C1 segment of cervical spinal cord (tissue), 14 donors: ENCODE measurements at places on chromosomes 12 and 14.

- DNase-seq = no peak
Measured at GRCh38 chr12:96850676-96851075, 56.4 kb upstream of the NEDD1 start.

DNA sequence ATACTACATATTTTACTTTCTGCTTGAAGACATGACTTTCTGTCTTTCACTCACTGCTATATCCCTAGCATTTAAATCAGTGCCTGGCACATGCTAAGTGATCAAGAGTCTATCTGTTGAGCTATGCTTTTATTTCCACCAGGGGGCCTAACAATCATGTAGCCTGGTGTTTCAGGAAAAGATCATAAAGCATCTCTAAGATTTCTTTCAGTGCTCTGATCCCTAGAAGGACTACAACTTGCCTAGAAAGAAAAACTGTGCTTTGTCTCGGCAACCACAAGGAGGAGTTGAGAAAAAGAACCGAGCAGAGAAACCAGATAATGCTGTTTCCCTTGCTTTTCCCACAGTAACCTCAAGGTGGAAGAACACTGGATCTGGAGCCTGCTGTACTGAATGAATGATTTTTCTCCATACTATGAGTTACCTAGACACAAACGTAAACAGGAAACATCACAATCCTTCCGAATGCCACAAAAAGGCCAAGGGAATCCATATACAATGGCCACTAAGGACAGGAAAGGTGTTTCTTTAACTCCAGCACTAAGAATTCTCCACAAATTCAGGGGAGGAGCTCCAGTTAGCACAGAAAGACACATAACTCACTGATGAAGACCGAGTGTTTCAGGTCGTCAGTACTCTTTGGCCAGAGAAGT lies 1.2 kb downstream of the CRY1 start:
- DNase-seq = no peak

- DNase-seq = no peak
Measured at GRCh38 chr12:131539381-131539780, 171.5 kb upstream of the SFSWAP start.

DNA sequence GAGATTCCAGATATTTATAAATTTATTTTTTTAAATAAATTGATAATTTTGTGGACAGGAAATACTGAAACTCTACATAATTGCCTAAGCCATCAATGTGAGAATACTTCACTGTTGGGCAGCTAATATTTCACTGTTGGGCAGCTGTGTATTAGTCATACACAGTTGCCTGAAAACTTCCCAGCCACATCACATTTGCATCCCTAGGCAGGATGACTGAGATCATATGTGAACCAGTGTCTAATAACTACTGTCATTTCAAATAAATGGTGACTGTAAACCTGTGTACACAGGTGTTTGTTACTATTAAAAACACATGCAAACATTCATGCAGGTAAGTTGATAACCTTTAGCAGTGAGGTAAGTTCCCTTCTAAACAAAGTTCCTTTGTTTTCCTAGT lies 43.9 kb downstream of the TMTC3 start:
- DNase-seq = no peak

- DNase-seq = no peak
Measured at GRCh38 chr12:26768611-26769603, 64.1 kb downstream of the ITPR2 start.

- no peak for DNase-seq
Measured at GRCh38 chr12:131260954-131261353, 307.2 kb downstream of the ADGRD1 start.

GRCh38 chr12:116358893-116359761 lies 81.6 kb upstream of the MED13L start:
- peak; percentile 72 for DNase-seq

GRCh38 chr12:116901612-116902011 lies 9.1 kb upstream of the FBXW8 start:
- no peak for DNase-seq

DNA sequence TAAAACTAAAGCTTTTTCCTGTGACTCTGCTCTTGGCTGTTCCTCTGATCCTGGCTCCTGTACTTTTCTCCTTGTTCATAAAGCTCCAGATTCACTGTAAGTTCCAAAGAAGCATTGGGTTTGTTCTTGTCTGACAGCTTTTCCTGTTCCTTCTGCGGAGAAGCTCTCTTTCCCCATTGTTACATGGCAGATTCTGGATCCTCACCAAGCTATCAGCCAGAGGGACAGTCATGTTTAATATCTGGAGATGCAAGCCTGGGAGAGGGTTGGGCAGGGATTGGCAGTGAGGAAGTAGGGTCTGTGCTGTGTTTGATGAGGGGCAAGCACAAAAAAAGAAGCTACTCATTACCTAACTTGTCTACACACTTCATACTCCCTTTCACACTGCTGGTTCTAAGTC lies 107.9 kb downstream of the AKAP6 start:
- no peak for DNase-seq

- no peak for DNase-seq
Measured at GRCh38 chr12:27505109-27505508, 18.9 kb upstream of the PPFIBP1 start.

DNA sequence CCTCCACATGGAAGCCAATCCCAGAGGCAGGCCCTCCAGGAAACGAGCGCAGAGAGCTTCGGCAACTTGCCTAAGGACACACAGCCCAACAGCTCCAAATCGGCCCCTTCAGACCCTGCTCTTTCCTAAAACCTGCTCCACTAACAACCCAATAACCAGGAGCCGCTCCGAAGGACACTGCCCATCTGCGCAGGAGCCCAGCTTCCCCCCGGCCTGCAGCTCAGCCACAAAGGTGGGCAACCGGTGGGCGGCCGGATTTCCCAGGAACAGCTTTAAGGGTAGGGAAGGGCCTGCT lies 13.6 kb downstream of the RAB35 start:
- no peak for DNase-seq

GRCh38 chr14:36570065-36570464 lies 12.3 kb downstream of the NKX2-8 start:
- DNase-seq = no peak

DNA sequence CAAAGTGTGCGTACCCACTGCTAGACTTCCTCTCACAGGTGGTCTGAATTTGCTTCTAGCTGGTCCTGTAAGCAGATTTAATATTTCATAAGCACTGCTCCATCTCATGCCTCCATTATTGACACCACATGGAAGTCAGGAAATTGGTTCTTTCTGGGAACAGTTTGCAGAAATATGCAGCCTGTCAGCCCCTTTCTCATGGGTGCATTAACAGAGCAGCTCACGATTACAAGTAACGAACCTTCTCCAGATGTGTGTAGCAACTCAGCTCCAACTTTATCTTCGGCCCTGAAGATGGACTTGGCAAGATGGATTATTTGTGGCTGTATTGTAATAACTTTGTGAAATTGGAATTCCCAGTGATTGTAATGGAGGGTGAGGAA lies 214.5 kb upstream of the DDHD1 start:
- no peak for DNase-seq

- no peak for DNase-seq
Measured at GRCh38 chr12:105733579-105733978, 403.1 kb downstream of the C12orf75 start.

DNA sequence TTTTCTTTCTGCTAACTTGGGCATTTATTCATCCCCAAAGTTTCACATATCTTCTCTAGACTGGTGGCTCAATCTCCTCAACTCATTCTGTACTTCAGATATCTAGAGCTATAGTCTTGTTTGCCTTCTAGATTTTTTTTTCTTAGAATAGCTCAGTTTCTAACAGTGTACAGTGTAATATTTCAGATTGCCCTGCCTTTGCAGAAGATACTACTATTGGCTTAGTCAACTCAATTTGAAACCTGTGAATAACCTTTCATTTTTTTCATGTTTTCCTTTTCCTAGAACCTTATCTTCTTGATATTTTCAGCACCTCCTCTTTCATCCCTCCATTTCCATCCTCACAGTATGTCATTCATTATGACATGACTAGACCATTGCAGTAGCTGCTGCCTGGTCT lies 69.6 kb downstream of the OTOGL start:
- DNase-seq = no peak

DNA sequence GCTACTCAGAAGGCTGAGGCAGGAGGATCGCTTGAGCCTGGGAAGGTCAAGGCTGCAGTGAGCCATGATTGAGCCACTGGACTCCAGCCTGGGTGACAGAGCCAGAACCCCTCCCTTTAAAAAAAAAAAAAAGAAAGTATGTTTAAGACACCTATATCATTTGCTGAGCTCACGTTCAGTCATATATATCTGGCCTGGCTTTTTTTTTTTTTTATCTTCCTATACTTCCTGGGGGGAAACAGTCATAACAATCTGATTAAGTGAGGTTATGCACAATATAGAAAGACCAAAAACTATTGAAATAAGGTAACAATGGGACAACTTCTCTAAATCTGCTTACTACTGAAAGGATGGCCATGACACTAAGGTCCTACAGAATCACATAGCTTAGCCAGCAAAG lies 9.4 kb upstream of the ARID2 start:
- no peak for DNase-seq

DNA sequence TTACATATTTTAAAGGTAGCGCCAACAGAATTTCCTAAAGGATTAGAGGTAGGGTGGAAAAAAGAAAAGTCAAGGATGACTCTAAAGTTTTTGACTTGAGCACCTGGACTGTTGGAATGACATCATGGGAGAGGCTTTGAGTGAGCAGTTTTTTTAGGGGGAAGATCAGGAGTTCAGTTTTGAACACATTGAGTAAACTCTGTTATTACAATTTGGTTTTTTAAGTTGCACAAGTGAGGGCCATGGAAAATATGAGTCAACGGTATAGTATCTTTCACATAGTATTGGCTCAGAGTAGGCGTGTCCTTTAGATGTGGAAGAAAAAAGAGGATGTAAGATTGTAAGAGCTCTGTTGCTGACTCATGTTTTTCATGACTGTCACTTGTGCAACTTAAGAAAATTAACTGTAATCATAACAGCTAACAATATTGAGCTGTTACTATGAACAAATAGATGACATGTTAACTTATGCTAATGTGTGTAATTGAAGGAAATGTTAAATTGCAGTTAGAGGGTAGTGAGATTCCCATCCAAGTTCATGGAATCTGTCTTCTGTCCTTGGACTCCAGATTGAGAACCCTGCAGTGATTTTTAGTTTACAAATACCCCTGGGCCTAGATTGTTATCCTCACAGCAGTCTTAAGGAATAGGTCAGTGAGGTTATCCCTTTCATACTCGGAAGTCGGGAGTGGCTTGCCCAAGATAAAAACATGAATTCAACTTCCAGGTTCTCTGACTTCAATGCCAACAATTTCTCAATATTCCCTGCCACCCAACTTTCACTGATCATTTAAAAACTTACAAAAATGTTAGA lies 48.2 kb upstream of the ATP2B1 start:
- no peak for DNase-seq

DNA sequence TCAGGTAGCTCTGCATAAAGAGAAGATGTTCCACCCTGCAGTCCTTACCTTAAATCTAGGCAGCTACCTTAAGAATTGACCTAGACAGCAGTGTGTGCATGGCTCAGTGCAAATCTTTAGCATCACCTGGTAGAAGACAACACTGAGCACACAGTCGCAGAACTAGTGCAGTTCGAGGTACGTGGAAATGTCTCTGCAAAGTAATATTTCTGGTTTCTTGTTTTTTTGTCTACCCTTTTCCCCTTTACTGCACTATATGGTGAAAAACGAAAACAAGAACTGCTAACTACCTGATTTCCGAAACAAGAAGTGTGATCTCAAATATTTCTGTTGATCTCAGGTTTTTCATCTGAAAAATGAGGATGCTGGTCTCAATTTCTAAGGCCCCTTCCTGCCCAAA lies 82.5 kb downstream of the ETV6 start:
- no peak for DNase-seq

- no peak for DNase-seq
Measured at GRCh38 chr14:98288825-98289224, 983.2 kb downstream of the BCL11B start.

GRCh38 chr12:56877195-56878009 lies 56.8 kb downstream of the SDR9C7 start:
- no peak for DNase-seq

DNA sequence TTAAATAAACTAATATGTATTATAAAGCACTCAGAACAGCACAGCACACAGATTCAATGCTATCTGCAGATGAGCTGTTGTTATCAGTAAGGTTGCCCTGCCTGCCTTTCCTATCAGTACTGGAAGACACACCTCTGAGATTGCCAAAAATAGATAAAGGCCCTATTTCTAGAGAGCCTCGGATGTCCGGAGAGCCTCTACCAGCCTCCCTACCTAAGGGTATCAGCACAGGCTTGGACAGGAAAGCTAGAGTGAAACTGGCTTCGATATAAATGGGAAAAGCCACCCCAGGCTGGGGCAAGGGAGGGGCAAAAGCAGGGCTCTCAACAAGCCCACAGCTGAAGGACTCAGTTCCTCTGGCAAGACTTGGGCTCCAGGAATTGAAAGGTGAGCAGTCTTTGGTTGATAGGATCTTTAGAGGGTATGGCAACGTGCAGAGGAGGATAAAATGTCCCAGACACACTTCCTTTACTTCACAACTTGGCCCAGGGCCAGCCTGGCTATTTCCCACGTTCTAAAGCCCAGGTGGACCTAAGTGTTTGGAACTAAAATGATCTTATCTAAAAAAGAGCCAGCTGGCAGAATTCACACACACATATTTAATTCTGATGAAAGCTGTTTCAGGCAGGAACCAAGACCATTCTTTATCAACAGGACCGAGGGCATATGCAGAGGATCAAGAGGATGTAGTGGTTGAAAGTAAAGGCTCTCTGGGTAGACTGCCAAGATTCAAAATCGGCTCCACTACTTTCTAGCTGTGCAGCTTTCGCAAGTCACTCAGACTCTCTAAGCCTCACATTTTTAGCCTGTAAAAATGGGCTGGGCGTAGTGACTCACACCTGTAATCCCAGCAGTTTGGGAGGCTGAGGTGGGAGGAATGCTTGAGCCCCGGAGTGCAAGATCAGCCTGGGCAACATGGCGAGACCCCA lies 37.8 kb upstream of the ITPR2 start:
- DNase-seq = no peak

DNA sequence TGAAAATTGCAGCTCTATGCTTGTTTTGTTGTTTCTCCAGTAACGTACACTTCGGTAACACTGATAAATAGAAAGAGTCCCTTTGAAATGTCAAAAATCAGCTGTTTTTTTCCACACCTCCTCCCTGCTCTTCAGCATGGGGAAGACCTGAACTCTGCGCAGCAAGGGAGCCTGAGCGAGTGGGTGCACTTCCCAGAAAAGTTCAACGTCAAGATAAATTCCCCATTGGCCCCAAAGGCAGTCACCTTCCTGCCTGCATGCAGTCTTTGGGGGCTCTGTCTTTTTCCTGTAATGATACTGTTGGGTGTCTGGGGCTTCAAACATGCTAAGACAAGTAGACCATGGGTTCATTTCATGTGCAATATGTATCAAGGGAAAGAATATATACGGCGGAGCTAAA lies 8.8 kb upstream of the FOXG1 start:
- DNase-seq = no peak

- DNase-seq = no peak
Measured at GRCh38 chr14:93936245-93936644, 9.1 kb downstream of the FAM181A start.

DNA sequence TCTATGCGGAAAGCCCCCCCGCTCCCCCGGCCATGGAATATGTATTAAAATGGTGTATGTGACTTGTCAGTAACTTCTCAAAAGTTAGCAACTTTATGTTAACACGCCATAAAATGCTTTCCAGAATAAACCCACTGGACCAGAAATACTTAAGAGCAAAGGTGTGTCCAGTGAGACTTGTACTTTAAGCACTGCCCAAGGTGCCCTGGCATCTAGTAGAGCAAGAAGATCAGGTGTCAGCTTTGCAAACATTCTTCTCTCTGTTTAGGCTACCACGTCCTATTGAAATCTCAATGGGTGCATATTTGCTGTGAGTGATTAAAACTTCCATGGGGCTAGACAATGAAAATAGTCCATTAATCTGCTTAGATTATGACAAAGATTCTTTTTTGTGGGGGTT lies 201.2 kb downstream of the ESR2 start:
- no peak for DNase-seq
